GM13976 (cell line): ENCODE measurements at places on chromosomes 11 and 22.
A peak's percentile ranks its signal among the peaks of the same experiment; 100 is the strongest.

GRCh38 chr11:104259121-104259610 is 95.2 kb upstream of the PDGFD start:
- DNase-seq, result no peak

DNA sequence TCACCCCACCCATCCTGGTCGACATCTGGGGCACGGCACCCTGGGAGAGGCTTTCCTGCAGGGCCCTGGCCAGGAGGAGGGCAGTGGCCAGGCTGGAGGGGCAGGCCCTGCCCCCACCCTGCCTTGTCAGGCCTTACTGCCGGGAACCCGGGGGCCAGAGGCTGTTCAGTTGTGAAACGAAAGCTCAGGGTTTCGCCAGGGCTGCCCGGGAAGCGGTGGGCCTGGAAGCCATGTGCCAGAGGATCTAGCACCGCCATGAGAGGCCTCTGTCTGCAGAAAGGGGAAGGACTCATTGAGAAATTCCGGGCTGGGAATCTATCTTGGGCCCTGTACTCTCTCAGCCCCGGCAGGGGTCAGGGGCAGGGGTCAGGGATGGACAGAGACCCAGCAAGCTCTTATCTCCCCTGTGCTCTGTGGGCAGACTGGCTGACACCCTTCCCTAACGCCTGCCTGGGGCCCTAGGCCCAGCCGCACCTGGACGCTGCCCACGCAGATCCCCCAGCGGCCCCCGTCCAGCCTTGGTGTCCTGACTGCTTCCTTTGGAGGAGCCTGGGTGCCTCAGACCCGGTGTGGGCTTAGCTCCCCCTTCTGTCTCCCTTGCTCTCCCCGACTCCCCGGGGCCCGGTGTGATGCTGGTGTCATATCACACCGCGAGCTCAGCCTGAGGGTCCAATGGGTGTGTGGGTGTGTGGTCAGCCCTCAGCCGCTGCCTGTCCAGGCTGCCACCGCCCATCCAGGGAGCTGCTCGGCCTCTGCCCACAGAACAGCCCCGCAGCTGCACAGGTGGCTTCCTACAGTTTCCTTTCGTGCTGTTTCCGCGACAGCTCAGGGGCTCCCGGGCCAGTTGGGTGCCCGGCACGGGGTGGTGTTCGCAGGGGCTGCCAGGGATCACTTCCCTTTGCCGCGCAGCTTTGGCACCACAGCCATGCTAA is 6.5 kb downstream of the PIM3 start:
- no peak for DNase-seq

DNA sequence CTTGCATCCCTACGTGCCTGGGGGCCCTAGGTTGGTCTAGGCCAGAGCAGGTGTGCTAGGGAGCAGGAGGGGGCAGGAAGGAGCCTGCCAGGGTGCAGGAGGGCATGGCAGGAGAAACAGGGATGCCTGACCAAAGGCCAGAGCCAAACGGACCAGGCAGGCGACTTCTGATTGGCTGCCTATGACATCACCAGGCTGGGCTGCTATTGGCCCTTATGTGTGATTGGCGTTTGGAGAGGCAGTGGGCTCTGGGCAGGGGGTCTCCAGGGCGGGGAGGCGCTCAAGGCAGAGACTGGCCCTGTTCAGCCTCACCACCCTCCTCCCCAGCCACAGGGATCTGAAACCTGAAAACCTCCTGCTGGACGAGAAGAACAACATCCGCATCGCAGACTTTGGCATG is 44.4 kb downstream of the MOB2 start:
- no peak for DNase-seq

DNA sequence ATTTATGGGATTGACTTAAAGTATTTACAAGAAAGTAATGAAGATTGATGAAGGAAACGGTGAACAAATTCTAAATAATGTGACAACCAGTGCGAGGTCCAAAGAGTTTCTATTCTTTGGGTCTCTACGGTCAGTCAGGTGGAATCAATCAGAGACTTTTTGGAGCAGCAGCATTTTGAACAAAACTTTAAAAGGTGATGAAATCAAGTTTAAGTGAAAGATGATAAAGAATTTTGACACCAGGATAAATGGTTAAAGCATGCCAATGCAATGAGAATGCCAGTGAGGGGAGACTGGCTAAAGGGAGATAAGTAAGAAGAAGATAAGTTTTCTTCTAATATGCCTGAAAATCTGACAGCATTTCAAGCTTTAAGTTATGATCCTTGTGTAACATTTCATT is 67.9 kb downstream of the DCUN1D5 start:
- no peak for DNase-seq

DNA sequence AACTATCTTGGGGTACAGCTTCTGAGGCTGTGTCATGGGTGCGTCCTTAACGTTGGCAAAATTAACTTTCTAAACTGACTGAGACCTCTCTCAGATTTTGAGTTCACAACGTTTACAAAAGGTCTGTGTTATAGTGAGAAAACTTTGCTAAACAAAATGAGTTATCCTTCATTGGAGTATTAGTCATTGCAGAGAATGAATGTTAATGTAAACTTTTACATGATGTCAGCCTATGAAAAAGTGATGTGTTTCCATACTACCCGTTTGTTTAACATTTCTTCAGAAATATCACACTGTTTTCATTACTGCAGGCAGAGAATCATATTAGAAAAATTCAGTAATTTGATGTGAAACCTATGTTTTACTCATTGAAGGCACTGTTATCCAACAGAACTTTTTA is 32.1 kb downstream of the HSD17B12 start:
- DNase-seq, result no peak

GRCh38 chr11:121670805-121671282 is 218.1 kb upstream of the SORL1-AS1 start:
- no peak for DNase-seq

DNA sequence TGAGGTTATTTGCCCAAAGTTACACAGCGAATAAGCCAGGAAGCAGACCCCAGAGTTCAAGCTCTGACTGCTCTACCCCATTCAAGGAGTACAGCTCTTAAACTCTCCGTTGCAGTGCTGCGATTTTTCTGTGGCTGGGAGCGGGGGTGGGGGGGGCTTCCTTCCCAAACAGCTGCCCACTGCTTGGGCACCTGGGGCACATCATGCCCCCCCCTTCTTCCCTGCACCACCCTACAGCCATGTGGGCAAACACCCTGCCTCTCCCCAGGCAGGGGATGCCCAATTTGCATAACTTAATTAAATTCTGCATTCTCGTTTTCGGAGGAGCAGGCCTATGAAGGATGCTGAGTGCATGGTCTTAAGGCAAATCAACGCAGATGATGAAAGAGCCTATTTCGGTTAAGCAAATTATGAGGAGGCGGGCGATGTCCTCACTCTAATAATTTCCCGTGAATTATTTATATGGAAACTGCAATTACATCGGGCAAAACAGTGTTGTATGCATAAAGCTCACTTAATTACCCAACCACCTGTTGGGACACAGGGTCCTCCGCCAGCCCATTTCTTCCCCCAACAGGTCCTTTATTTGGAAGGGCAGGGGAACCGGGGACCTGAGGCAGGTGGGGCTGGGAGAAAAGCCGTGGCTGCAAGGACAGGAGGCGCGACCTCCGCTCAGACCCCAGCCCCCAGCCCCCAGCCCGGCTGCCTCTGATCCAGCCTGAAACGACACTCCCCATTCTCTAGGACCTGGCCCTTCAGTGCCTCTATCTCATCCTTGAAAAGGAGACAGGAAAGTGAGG is 610.5 kb downstream of the BUD13 start:
- no peak for DNase-seq

DNA sequence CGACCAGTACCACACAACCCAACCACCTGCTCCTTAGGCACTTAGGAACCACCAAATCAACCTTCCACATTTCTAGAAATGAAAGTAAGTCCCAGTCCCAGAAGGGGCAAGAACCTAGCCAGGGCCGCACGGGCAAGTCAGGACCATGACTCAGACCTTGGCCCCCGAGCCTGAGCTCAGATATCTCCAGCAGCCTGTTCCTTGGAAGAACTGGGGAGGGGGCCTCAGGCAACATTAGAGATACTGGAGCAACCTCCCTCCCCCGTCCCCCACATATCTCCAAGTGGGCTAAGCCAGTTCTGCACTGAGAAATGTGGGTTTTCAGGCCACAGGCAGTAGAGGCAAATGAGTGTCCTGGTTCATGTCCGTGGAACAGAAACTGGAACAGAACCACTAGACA is 7.7 kb downstream of the ARAP1 start:
- no peak for DNase-seq

GRCh38 chr22:44901301-44901700 is 108.5 kb downstream of the PHF21B start:
- no peak for DNase-seq

- no peak for DNase-seq
Observed at GRCh38 chr11:23594755-23595154, 734.5 kb upstream of the CCDC179 start.

DNA sequence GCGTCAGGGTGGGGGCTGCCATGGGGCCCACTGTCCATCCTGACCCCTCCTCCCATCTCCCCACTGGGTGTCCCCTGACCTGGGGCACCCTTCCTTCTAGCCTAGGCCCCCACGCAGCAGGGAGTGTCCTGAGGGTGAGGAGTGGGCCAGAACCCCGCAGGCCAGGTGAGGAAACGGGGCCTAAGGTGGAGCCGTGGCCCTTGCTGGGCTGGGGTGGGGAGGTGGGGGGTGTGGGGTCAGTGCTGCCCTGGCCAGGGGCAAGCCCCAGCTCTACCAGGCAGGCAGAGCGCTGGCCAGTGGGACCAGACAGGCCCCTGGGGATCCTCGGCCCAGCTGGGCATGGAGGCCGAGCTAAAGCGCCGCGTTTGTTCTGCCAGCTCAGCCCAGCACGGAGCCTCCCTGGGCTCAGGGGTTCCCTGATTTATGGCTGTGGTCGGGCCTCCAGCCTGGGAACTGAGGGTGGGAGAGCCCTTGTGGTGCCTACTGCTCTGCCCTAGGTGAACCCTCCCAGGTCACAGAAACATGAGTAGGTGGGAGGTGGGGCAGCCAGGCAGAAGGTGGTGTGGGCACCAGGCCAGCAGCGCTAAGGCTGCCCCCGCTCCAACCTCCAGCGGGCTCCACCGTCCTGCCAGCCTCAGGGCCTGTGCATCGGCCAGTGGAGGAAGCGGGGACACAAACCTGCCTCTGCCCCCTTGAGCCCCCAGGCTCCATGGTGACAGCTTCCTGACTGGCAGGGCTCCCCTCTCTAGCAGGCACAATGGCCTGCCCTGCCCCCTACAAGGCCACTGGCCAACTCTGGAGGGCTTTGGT is 22.4 kb downstream of the TRMU start:
- DNase-seq, result no peak

GRCh38 chr11:63670433-63671321 is 499 bp downstream of the ATL3 start:
- peak; percentile 67 for DNase-seq

DNA sequence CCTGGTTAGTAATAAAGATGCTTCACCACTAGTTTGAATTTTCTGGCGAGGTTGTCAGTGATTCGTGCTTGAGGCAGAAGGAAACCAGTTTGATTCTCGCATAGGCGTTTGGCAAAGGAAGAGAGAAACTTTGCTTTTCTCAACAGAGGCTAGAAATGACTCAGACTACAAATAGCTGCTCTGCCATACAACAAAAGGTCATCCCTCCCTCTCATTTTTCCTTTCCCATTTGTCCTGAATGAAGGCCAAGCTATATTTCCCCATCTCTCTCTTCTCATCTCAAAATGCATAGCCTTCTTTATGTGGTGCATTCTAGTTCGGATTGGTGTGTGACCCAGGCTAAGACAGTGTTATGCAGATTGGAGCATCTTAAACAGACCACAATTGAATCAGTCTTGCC is 741.4 kb downstream of the NTM start:
- DNase-seq, result no peak

DNA sequence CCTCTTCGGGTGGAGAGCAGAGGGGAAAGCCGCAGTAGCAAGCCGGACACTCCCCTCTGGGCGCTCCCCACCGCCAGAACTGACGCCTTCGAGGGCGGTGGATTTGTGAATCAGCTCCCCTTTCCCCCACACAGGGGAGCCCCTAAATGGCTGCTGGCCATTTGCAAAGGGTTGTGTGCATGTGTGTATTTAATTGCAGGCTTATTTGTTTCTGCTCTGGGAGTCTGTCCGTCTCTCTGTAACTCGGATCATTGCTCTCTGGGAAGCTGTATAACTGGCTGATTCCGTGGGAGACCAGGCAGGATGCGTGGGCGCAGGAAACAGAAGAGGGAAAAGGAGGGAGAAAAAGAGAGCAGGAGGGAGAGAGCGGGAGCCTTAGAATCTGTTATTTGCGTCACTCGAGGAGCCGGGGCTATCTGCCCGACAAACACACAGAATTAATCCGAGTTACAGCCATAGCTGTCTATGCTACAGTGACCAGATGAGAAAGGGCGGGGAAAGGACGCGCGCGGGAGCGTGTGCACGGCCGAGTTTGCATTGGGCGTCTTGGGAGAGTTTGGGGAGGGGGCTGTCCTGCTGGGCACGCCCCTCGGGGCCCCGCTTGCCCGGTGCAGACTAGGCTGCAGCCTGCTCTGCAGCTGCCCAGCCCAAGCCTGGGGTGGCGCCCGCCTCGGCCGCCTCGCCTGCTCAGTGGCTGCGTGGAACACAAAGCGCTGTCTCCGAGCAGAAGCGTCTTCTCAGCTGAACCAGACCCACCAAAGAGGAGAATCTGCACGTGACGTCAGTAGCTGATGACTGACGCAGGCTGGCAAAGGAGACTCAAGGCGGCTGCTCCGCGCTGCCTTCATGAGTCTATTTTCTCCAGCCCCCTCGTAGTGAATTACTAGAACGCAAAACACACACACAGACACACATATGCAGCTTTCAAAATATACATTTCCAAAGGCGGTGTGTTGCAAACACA is 105.3 kb upstream of the HSD17B12 start:
- no peak for DNase-seq

DNA sequence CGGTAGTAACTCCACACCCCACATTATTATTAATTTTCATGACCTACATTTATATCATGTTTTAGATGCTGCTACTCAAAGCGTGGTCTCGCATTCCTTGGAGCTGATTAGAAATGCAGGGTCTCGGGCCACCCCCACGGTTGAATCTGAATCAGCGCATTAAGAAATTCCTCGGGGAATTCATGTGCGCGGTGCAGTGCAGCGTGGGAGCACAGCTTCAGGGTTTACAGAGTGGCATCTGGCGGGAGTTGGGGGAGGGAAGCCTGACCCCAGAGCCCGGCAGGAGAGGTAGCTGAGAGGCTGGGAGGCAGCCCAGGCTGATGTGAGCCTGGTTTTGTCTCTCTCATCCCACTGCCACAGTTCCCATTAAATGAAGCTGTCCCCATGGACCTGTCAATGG is 48.1 kb upstream of the DAGLA start:
- no peak for DNase-seq

DNA sequence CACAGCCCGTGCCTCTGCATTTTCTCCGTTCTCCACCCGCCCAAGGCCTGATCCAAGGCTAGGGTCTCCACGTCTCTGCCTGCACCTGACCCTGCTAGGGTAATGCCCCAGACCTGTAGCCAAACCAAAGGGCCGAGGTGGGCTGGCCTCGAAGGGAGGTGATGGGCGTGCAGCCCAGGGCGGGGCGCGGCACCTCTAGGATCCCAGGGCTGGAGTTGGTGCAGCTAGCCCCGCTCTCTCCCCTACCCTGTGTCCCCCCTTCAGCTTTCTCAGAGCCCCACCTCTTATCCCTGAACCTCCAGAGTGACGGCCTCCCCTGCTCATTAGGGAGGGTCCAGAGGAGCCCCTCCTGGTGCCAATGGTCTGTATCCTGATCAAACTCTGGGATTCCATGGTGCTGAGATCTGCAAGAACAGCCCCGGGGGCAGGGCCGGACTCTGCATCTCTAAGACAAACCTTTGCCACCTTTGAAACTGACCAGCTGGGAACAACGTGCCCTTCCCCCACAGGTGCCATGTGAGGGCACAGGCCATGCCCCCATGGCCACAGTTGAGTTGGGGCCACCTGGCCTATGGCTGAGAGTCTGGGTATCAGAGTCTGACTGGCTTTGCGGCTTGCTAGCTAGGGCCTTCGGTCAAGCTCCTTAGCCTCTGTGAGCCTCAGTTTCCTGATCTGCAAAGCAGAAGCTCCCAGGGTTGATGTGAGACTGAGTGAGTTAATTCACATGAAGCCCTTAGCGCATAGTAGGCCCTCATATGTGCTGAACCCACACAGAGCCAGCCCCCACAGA is 23.1 kb upstream of the CBX7 start:
- peak; percentile 21 for DNase-seq
